Mucosa of descending colon (tissue), 3 donors: ENCODE measurements at places on chromosomes 1 and 21. TPM values are rescaled to one million over a fixed set of nuclear protein-coding genes. Genes with fewer than 3 reads are reported as not detected.

The WARS2 gene
- total RNA-seq: 14.9 TPM

The CYP4A22 gene
- not detected for total RNA-seq

The COL9A2 gene
- 11.2 TPM for total RNA-seq

The LCE2C gene
- total RNA-seq: not detected

The SPRR2A gene
- total RNA-seq: not detected

The LEMD1 gene
- total RNA-seq: not detected

The PER3 gene
- 14.7 TPM for total RNA-seq

The FCER1G gene
- total RNA-seq: 43.9 TPM

The BNIPL gene
- 0.41 TPM for total RNA-seq

The KHDRBS1 gene
- 85.2 TPM for total RNA-seq

The C1orf146 gene
- not detected for total RNA-seq

The CNTN2 gene
- 0.51 TPM for total RNA-seq

The GJC2 gene
- 0.55 TPM for total RNA-seq

DNA sequence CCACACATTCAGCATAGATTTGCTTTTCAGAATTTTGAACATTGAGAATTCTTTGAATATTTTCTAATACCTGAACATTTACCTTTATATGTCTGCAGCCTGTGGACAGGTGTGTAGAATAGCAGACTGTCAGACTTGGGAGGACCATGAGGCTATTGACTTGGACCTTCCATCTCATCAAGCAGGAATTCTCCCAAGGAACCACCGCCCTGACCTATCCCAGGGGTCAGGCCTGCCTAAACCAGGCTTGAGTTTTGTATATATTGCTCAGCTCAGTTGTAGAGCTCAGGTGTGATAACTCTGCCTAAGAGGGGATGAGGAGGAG is 53.2 kb downstream of the RUNX1 start:
- no peak for DNase-seq

DNA sequence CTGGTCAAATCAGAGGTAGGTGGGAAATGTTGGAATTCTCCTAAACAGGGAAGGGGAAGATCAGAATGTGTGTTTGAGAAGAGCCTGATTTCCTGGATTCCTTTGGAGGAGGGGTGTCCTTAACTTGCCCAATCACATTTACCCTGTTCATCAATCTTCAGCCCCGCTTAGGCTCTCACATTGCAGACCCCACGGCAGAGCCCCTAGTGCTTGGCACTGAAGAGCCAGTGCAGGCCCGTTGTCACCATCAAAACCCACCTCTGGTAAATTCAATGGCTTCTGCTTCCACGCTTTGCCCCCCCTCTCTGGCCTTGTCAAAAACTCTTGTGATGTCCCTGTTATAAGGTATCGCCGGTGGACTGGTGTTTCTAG is 2.3 kb downstream of the AGPAT3 start:
- no peak for DNase-seq

GRCh38 chr1:1451696-1452364 is 2.3 kb downstream of the ATAD3C start:
- no peak for DNase-seq

- DNase-seq: no peak
Measured at GRCh38 chr1:61070054-61070453, 12.3 kb upstream of the NFIA start.

- no peak for DNase-seq
Measured at GRCh38 chr1:175356727-175357126, 164.2 kb upstream of the KIAA0040 start.

DNA sequence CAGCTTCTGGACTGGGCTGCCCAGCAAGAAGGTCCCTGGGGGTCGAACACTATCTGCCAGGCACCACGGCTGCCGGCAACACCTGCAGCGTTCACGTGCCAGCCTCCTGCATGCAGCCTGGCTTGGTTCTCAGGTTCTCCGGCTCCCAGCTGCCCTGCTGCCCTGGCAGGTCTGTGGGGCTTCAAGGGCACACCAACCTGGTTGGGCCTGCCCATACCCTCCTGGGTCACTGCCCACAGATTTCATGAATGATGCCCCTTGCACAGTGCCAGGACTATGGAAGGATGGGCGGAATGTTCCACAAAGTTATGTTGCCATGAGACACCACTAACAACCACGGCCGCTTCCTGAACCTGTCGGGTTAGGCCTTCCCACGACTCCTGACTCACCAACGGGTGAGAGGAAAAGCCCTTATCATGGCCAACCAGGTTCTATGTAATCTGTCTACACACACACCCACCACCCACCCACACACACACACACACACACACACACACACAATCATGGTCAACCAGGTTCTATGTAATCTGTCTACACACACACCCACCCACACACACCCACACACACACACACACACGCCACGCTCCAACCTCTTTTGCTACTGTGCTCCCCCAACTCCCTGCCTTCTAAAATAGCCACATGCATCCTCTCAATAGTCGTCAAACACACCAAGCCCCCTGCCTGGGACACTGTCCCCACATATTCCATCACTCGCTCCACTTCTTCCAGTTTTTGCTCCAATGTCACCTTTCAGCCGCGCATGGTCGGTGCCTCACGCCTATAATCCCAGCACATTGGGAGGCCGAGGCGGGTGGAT is 32.2 kb downstream of the HSPG2 start:
- DNase-seq: peak; percentile 83

GRCh38 chr21:43652616-43653015 is 6.7 kb downstream of the HSF2BP start:
- no peak for DNase-seq

DNA sequence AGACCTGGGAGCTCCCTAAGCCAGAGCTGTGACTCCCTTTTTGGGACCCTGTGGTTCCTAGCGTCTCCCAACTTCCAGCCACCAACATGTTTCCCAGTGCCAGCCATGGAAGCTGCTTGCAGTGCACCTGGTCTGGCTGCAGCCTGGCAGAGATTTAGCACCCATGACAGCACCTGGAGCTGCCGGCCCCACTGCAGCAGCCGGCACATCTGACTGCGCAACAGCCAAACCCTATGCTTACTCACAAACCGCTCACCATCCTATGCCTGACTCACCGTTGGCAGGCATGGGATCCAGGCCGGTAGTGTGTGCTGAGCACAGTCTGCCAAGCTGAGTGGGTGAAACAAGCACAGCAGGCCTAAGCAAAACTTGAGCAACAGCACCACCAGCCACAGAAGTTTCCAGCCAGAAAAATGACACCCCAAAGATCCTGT is 435.9 kb upstream of the PRMT6 start:
- no peak for DNase-seq

- no peak for DNase-seq
Measured at GRCh38 chr1:194184974-194185373, 998.6 kb upstream of the B3GALT2 start.

- DNase-seq: no peak
Measured at GRCh38 chr21:35178827-35179226, 129.7 kb upstream of the RUNX1 start.

- DNase-seq: peak; percentile 36
Measured at GRCh38 chr1:244273845-244274619, 177.7 kb downstream of the ADSS2 start.

- DNase-seq: no peak
Measured at GRCh38 chr1:98322086-98322485, 339.4 kb upstream of the SNX7 start.

DNA sequence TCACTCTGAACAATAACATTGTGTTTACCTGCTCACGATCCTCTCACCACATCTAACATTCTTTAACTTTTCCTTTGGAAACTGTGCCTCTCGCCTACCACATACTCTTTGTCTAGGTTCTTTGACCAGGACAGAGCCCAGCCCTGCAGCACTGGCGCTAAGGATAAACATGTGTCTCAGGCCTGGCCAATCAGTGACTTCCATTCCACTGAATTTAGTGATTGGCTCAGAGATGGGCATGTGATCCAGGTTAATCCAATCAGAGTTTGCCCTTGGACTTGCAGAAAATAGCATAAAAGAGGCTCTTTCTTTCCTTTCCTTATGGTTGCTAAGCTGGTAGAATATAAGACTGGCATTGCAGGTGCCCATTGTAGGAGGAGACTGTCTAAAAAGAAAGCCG is 605.7 kb downstream of the MATN1 start:
- DNase-seq: no peak

GRCh38 chr1:31587720-31588423 is 11.6 kb downstream of the TINAGL1 start:
- DNase-seq: peak; percentile 86

- DNase-seq: no peak
Measured at GRCh38 chr1:101158424-101158823, 78.4 kb upstream of the S1PR1 start.

GRCh38 chr1:157994704-157995582 is 1.5 kb downstream of the KIRREL1 start:
- DNase-seq: no peak

- no peak for DNase-seq
Measured at GRCh38 chr1:160945079-160945478, 9.5 kb downstream of the ITLN2 start.

GRCh38 chr1:52913537-52913936 is 8.0 kb downstream of the ECHDC2 start:
- no peak for DNase-seq

- DNase-seq: no peak
Measured at GRCh38 chr1:17615959-17616358, 76.5 kb downstream of the ARHGEF10L start.

DNA sequence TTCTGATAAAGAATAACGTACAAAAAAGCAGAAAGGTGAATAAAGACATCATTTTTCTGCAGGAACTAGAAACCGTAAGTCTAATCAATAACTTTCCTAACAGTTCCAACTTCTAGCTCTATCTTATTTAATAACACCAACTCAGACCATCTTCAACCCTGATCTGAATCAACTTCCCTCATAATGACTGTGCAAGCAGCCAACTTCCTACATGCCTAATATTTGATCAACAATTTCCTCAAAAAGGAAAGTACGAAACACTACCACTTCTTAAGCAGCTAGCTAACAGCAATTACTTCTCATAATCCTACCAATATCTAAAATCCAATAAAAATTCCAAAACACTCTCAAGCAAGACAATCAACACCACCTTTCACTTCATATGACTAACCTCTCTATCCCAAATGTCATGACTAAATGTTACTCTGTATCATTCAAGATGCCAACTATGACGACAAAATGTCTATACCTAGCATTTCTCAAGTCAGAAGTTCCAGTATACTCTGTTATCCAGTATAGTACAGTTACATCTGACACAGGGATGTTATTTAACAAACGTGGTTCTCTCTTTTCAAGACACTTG is 1.7 kb downstream of the COP1 start:
- DNase-seq: no peak

DNA sequence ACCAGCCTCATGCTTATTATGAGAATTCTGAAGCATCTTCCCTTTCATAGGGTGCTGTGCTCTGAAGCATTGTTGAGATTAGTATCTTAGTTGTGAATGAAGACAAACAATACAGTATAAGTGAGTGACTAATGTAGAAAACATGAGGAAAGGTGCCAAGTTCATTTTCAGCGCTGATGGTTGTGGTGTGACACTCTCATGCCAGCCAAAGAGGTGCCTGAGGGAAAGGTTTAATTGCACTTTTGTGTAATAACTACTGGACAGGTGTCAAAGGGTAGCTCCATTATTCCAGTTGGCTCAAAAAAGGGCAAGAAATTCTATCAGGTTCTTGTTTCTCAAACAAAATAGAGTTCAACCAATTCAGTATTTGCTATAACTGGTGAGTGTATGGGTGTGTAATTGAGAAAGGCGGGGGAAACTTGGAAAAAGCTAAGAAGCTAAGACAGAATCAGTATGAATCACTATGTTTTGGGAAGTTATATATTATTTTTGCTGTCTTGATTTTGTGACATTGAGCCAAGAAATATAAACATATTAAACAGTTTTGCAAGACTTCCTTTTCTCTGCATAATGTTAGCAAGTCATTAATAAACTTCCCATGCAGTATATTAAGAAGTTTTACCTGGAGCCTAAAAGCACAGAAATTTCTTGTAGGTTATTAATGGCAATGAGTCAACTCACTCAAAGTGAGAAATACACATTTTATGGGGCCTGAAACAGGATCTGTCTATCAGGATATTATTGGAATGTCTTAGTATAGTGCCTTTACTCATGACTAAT is 31.8 kb downstream of the KCNK2 start:
- DNase-seq: no peak

- no peak for DNase-seq
Measured at GRCh38 chr1:19617376-19617775, 26.7 kb upstream of the NBL1 start.

DNA sequence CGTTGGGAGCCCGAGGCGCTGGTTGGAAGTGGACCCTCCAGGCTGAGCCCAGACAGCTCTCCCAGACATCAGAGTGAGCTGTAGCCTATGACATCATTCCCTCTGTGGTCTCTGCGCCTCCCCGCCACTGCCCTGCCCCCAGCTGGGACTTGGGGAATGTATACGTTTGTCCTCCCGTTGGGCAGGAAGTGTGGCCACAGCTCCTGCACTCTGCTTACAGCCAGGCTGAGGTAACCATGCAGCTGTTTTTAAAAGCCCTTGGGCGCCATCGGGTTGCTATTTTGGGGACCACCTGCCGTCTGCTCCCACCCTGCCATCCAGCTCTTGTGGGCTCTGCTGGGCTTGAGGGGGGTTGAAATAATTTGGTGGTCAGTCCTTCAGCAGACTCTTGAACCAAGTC is 7.8 kb downstream of the VASH2 start:
- no peak for DNase-seq

DNA sequence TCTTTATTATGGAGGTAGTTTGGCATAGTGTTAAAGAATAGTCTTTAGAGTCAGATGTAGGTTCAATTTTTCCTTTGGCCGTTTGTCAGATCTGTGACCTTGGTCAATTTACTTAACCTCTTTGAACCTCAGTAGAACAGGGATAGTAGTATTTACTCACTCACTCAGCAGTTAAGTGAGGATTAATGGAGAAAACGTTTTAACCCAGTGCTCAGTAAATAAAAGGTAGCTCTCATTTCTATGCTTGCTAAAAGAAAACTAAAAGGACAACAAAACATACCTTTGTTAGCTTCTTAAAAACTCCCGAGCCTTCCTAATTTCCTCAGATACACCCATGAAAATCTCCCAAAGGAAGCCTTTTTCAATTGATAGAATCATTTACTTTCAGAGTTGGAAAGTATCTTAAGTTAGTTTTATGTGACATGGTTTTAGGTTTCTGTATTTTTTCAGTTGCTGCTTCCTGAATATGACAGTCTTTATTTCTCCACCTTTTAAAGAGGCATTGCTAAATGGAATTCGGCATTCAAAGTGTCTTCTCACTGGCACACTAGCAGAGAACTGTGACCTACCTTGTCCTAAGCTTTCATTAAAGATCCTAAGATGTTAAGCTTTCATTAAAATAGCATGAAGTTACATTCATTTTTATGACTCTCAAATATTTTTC is 7.8 kb downstream of the ABCD3 start:
- DNase-seq: no peak

GRCh38 chr21:16194788-16195537 is 465.2 kb downstream of the USP25 start:
- no peak for DNase-seq

DNA sequence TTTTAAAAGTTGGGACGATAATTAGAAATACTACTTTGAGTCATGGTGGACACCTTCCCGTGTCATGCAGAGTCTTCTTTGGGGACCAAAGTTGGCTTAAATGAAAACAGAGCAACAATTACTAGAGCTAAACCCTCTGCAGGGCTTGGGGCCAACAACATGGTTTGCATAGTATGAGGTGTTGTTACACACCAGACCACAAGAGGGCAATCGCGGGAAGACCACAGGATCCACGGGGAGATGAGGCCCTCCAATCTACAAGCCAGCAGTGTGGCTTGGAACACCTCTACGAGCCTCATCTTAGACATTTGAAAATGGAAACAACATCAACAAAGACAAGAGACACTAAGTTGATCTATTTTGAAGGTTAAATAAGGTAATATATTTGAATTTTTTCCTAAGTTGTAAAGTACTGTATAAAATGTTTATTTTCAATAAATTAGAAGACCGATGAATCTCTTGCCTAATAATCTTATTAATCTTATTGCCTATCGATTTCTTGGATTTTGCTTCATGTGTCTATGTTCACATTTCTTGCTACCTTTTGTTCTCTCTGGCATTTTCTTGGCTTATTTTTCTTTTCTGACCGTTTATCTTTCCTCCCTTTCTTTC is 8.2 kb upstream of the SMCP start:
- peak; percentile 80 for DNase-seq
